Stimulated activated CD8-positive, alpha-beta memory T cell treated with anti-CD3 and anti-CD28 coated beads, Interleukin-7, amount 100 ng/mL, for 1 hour (primary cell): ENCODE measurements at places on chromosomes 12 and 14.

- DNase-seq = no peak
Measured at GRCh38 chr14:66293533-66294105, 192.6 kb upstream of the CCDC196 start.

DNA sequence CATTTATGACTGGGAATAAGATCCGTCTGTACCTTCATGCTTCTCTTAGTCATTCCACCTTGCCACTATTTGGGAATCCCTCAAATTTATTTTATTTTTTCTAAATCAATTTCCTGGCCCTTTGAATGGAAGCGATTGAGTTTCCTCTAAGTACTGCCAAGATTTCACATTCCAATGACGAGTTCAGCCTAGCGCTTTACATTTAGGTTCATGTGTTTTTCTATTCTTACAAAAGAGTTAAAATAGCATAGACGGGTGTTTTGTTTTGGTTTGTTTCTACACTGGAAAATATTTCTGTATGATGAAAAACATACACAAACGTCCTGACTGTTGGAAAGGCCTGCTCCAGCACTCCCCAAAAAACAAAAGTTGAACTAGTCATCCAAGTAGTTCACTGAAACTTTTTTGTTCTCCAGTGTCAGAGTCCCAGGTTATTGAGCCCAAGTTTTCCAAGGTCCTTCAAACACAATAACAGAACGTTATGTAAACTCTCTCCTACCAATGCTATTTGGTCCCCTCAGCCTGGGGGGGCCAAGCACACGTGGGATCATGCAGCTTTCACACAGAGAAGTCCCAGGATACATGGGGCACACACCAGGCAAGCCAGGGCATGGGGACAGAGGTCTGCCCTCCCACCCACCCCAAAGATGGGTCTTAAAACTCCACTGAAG lies 74.8 kb upstream of the FOXN3 start:
- DNase-seq = no peak

DNA sequence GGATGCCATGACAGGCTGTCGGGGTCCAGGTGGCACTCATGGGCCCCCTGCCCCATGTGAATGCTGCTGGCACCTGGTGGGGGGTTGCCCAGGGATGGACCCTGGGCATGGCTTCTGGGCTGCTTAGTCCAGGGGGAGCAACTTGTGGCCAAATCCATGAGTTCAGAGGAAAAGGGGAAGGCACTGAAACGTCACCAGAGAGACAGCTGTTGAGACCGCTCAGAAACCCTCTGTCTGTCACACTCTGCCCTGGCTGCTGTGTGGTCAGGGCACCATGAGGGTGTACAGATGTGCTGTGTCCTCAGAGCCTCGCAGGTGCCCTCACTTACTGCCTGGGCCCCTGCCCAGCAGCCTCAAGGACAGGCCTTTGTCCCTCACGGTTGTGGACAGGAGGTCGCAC lies 9.4 kb downstream of the CLBA1 start:
- DNase-seq = no peak

- no peak for DNase-seq
Measured at GRCh38 chr14:38330275-38330674, 74.4 kb upstream of the CLEC14A start.

- DNase-seq = no peak
Measured at GRCh38 chr12:64059685-64060084, 162.4 kb downstream of the KICS2 start.

- no peak for DNase-seq
Measured at GRCh38 chr12:63823040-63823439, 21.5 kb upstream of the SRGAP1 start.

DNA sequence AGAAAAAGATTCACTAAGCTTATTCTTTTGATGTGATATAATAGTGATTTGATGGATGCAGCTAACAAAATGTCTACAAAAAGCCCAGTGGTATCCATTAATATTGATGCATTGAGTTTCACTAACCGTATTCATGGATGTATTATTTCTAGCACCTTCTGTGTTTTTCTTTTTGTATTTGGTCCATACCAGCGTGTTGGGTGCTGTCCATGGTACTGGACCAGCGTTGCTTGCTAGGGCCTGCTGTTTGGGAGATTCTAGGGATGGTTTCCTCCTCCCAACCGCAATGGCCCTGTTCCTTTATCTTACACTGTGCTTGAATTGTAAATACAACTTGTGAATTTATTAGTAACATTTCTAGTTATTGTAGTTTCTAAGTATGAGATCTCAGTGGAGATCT lies 31.7 kb downstream of the ANO4 start:
- no peak for DNase-seq

DNA sequence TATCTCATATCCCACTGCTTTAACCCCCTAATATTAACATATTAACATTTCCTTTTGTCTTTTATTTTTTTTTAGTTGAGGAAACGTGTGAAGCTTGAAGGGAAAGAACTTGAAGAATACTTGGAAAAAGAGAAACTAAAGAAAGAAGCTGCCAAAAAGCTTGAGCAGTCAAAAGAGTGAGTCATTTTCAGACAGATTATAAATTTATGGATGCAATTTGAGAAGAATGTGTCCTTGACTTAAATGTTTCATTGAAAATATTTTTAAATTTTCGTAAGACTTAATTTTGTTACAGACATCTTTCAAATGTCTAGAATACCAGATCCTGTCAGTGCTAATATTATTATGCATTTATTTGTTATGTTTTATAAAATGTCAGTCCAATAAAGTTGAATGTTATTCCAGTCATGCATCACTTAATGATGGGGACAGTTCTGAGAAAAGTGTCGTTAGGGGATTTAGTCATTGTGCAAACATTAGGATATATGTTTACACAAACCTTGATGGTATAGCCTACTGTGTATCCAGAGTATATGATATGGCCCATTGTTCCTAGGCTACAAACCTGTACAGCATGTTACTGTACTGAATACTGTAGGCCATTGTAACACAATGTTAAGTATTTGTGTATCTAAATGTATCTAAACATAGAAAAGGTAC lies 32.6 kb downstream of the CPSF2 start:
- no peak for DNase-seq

- DNase-seq = no peak
Measured at GRCh38 chr14:83085725-83086124, 1552.1 kb upstream of the SEL1L start.

DNA sequence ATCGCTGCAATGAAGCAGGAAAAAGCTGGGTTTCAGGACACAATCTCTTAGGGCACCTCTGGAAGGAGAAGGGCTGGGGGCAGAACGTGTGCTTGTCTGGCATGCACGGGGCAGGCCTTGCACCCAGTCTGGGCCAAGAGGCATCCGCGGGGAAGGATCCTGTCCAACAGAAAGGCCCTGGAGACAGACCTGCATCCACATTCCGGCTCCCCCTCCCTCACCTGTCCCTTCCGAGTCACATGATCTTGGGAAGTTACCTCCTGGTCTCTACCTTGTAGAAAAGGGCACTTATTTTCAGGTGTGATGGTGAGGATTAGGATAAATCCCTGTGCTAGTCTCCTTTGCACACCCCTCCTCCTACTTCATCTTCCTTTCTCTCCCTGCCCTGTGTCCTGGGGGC lies 25.4 kb downstream of the CLMN start:
- DNase-seq = no peak

DNA sequence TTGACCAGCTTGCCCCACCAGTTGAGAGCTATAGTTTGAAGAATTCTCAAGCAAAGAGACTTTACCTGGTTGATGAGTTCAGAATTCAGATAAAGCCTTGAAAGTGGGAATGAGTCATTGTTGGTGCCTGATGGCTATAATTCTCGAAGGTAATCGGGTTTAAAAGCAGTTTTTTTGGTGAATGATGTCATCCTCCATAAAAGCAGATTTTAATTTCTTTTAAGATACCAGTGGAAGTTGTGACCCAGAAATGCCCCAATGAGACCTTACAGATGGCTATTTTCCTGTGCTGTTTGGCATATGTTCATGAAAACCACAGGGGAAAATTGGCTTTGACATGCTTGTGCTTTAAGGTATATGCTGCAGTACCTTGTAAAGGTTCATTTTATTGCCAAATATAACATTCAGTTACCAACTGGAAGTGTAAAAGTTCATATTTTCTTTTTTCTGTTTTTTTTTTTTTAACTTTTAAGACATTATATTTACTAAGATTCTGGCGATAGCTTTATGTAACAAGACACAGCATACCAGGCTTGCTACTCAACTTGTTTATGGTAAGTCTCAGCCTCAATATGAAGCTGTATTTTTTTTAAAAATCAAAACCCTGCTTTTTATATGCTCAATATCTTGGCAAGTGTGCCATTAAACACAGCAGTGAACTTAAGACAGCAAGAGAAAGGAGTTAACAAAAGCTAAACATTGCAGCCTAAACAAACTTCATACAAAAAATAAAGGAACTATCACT lies 119.3 kb downstream of the LMNTD1 start:
- no peak for DNase-seq

- DNase-seq = no peak
Measured at GRCh38 chr14:100348784-100349685, 25.9 kb downstream of the SLC25A47 start.

GRCh38 chr12:49347311-49348193 lies 864 bp downstream of the DNAJC22 start:
- DNase-seq = peak; percentile 68
